ENCODE measurements at places on chromosomes 13 and 19. TPM values are rescaled to one million over a fixed set of nuclear protein-coding genes. Genes with fewer than 3 reads are reported as not detected.
A peak's percentile ranks its signal among the peaks of the same experiment; 100 is the strongest.

LRP3 gene
- total RNA-seq, result 25.6 TPM

LHB gene
- not detected for total RNA-seq

- no peaks in the 10 kb centered on the region for H3K4me1 ChIP-seq
- H3K27me3 ChIP-seq, result no peaks in the 10 kb centered on the region
- peak; percentile 40 for DNase-seq
- no peaks in the 10 kb centered on the region for H3K36me3 ChIP-seq
- H3K27ac ChIP-seq, result no peak overlapping the region
These were observed 4.5 kb downstream of the LILRB3 start for GRCh38 chr19:54218259-54218658.

DNA sequence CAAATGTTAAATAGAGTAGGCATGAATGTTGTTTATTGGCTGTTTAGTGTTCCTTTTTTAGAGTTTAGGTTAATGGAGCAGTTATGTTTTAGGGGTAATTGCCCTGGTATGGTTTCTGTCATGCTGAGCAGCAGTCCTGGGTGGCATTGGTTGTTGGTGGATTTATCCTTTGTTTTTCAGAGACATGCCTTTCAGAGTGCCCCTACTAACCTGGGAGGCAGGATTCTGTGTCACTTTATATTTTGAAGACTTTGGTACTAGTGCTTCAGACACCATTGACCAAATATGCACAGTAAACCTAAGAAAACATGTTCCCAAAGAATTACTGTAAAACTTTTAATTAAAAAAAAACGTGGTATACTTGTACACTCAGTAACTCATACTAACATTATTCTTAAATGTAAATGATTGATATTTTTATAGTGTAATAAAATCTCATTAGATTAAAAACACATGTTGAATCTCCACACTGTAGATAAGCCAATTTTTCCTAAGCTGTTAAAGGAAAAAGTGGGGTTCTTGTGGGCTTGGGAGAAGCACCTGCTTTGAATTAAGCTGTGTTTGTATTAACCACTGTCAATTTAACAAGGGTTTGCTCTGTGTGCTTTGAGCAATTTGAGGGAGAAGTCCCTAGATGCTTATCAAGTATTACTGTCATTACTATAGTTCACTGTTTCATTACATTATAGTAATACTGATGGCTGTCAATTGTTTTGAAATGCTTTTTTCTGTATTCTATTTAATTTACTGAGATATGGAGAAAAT, 133.2 kb downstream of the LMO7 start:
- peaks cover 3% of the 10 kb centered on the region for H3K4me1 ChIP-seq
- H3K27ac ChIP-seq, result no peak overlapping the region
- H3K36me3 ChIP-seq, result no peaks in the 10 kb centered on the region

DNA sequence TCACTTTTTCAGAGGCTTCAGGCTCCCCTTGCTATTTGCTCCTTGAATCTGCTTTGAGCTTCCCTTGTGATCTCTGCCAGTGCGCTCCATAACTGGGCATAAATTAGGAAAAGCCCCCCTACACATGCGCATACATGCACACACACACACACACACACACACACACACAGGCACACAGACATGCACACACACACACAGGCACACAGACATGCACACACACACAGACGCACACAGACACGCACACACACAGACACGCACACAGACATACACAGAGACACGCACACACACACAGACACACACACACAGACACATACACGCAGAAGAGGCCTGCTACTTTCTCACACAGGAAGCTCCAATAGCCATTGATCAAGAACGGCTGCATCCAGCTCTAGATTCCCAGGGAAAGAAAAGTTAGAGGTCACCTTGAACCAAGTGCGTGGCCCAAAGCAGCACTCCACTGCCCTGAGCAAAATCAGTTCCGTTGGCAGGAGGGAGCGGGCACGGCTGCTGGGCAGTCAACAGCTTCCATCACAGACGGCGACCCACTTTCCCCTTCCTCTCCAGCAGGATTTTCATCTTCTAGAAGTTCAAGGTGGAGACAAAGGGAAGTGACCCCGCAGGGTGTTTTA, 145.6 kb downstream of the DPF1 start:
- DNase-seq, result no peak
- H3K4me3 ChIP-seq, result no peak overlapping the region
- H3K27ac ChIP-seq, result no peak overlapping the region
- no peaks in the 10 kb centered on the region for H3K4me1 ChIP-seq
- peaks cover 22% of the 10 kb centered on the region for H3K36me3 ChIP-seq
- H3K27me3 ChIP-seq, result no peaks in the 10 kb centered on the region

- no peaks in the 10 kb centered on the region for H3K36me3 ChIP-seq
- H3K4me1 ChIP-seq, result peaks cover 35% of the 10 kb centered on the region
- H3K4me3 ChIP-seq, result no peak overlapping the region
- H3K27ac ChIP-seq, result no peak overlapping the region
- DNase-seq, result no peak
- no peaks in the 10 kb centered on the region for H3K27me3 ChIP-seq
These were observed 5.7 kb upstream of the KCNC3 start for GRCh38 chr19:50334741-50335421.

GRCh38 chr13:107296804-107297203, 728.9 kb upstream of the ARGLU1 start:
- H3K27ac ChIP-seq, result no peak overlapping the region
- H3K4me1 ChIP-seq, result no peaks in the 10 kb centered on the region
- DNase-seq, result no peak
- no peaks in the 10 kb centered on the region for H3K27me3 ChIP-seq

DNA sequence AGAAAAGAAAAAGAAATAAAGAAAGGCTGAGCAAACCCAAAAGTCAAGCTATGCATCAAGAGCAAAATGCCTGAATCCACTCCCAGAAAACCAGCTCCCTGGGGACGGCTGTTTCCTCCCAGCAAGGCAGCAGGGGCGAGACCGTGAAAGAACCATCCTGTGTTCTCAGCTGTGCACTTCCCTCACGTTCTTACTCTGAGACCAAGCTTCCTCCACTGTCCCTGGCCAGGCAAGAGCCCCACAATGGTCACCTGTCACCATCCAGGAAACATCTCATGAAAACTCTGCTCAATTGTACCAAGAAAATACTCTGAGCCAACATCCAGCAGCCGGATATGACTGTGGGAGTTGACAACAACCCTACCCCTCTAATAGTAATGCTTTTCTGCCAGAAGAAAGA, 22.9 kb downstream of the RAB20 start:
- H3K27me3 ChIP-seq, result no peaks in the 10 kb centered on the region
- H3K36me3 ChIP-seq, result no peaks in the 10 kb centered on the region
- DNase-seq, result no peak
- peak overlapping the region; percentile 76 for H3K27ac ChIP-seq

- no peak overlapping the region for H3K27ac ChIP-seq
- H3K4me1 ChIP-seq, result no peaks in the 10 kb centered on the region
- H3K27me3 ChIP-seq, result no peaks in the 10 kb centered on the region
- DNase-seq, result no peak
These were observed 1351.8 kb upstream of the PCDH20 start for GRCh38 chr13:62767473-62767872.

GRCh38 chr13:62931853-62932252, 1516.2 kb upstream of the PCDH20 start:
- H3K27me3 ChIP-seq, result no peaks in the 10 kb centered on the region
- H3K36me3 ChIP-seq, result no peaks in the 10 kb centered on the region
- no peak overlapping the region for H3K4me3 ChIP-seq
- H3K4me1 ChIP-seq, result no peaks in the 10 kb centered on the region
- H3K27ac ChIP-seq, result no peak overlapping the region

CERS4 gene
- total RNA-seq, result 11.1 TPM

DNA sequence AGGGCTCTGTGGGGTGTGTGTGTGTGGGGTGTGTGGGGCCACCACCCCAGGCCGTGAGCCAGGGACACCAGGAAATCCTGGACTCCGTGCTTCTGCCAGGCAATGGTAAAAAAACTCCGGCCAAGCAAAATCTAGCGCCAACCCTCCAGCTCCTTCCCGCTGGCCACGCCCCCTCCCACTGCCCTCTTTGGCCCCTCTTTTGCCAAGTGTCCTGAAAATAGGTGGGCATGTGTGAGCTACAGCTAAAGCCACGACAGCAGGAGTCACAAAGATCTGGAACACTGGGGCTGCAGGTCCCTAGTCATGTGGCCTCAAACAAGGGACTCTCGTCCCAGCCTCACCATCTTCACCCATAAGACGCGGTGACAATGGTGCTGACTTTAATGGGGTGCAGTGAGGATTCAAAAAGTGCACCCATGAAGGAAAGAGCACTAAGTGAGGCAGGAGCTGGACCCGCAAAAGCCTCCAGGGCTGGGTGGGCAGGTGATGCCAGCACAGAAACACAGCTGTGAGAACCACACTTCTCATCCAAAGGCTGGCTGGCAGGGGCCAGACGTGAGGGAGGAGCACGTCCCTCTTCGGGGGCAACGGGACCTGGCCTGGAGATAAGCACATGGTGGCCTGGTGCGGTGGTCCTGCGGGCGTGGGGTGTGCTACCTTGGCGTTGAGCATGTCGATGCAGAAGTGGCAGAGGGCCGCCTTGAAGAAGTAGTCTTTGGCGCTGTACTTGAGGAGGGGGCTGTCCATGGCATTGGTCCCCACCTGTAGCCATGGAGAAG, 7.5 kb upstream of the KPTN start:
- H3K4me3 ChIP-seq, result no peak overlapping the region
- no peaks in the 10 kb centered on the region for H3K4me1 ChIP-seq
- H3K27me3 ChIP-seq, result no peaks in the 10 kb centered on the region

DNA sequence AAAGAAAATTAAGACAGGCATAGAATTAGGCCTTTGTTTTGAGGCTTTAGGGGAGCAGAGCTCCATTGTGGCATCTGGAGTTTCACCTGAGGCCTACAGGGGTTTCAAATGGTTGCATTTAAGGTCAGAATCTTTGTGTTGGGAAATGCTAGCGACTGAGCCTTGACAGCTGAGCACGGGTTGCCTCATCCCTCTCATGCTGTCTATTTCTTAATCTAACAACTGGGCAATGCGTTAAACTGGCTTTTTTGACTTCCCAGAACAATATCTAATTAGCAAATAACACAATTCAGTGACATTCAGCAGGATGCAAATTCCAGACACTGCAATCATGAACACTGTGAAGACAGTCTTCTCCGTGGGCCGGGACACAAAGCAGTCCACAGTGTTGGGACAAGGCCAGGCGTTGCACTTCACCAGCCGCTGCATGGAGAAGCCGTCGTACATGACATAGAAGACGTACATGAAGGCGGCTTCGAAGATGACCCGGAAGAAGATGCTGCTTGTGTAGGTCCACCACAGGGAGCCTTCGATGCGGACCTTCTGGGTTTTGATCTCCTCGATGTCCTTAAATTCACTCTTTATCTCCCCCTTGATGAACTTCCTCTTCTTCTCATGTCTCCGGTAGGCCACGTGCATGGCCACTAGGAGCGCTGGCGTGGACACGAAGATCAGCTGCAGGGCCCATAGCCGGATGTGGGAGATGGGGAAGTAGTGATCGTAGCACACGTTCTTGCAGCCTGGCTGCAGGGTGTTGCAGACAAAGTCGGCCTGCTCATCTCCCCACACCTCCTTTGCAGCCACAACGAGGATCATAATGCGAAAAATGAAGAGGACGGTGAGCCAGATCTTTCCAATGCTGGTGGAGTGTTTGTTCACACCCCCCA, 3.8 kb downstream of the GJB2 start:
- no peak overlapping the region for H3K4me3 ChIP-seq
- H3K36me3 ChIP-seq, result no peaks in the 10 kb centered on the region
- no peak for DNase-seq
- no peak overlapping the region for H3K27ac ChIP-seq
- no peaks in the 10 kb centered on the region for H3K27me3 ChIP-seq
- peaks cover 11% of the 10 kb centered on the region for H3K4me1 ChIP-seq

DNA sequence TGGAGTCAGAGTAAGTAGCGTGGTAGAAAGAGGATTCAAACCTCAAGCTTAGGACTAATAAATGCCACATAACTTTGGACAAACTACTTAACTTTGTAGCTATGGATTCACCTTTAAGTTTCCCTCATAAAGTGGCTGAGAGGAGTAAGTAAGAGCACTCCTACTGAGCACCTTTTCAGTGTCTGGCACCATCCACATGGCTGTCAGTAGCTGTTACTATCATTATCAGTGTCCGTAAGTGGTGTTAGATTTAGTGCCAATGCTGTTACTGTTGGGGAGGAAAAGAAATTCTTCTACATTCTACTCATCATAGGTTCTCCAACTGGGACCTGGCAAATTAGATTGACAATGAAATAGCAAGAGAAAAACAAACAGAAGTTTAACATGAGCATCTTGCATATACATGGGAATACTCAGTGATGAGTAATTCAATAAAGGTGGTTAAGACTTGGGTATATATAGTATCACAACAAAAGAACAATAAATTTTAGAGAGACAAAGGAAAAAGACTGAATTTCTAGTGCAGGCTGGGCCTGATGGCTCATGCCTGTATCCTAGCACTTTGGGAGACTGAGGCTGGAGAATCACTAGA, 165.6 kb upstream of the NBEA start:
- H3K27ac ChIP-seq, result no peak overlapping the region
- no peak for DNase-seq
- H3K27me3 ChIP-seq, result no peaks in the 10 kb centered on the region
- H3K36me3 ChIP-seq, result no peaks in the 10 kb centered on the region
- H3K4me1 ChIP-seq, result no peaks in the 10 kb centered on the region

- no peaks in the 10 kb centered on the region for H3K4me1 ChIP-seq
- no peaks in the 10 kb centered on the region for H3K27me3 ChIP-seq
- peak; percentile 91 for DNase-seq
- H3K27ac ChIP-seq, result peak overlapping the region; percentile 55
- H3K36me3 ChIP-seq, result no peaks in the 10 kb centered on the region
These were observed 63.6 kb downstream of the ZNF429 start for GRCh38 chr19:21568816-21569493.

DNA sequence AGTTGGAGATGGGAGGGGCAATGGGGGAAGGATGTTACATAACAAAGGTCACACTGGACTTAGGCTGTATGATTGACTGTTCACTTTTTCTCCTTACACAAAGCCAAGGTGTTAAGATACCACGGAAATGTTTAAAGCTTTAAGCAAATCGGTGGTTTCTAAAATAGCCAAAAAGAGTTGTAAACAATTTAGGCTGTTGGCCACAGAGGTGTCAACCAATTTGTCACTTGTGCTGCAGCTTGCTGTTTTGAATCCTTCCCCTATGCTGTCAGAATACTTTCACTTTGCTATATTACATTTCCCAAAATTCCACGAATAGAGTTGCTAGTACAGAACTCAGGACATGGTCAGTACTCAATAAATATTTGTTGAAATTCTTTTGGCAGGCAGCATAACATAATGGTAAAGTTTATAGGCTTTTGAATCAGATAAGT, 149.3 kb downstream of the VWA8 start:
- no peak for DNase-seq
- H3K36me3 ChIP-seq, result no peaks in the 10 kb centered on the region
- no peaks in the 10 kb centered on the region for H3K4me1 ChIP-seq
- H3K27ac ChIP-seq, result no peak overlapping the region

ZNF585A gene
- total RNA-seq, result 5.4 TPM

- no peak for DNase-seq
- no peak overlapping the region for H3K27ac ChIP-seq
- H3K36me3 ChIP-seq, result no peaks in the 10 kb centered on the region
- H3K4me1 ChIP-seq, result no peaks in the 10 kb centered on the region
- no peaks in the 10 kb centered on the region for H3K27me3 ChIP-seq
These were observed 280.8 kb downstream of the DCT start for GRCh38 chr13:94198681-94199080.

GRCh38 chr13:22108283-22108942, 437.5 kb downstream of the FGF9 start:
- no peaks in the 10 kb centered on the region for H3K4me1 ChIP-seq
- no peak overlapping the region for H3K4me3 ChIP-seq
- H3K27ac ChIP-seq, result no peak overlapping the region
- no peaks in the 10 kb centered on the region for H3K36me3 ChIP-seq
- no peaks in the 10 kb centered on the region for H3K27me3 ChIP-seq

- DNase-seq, result no peak
- no peak overlapping the region for H3K27ac ChIP-seq
- no peaks in the 10 kb centered on the region for H3K4me1 ChIP-seq
- no peak overlapping the region for H3K4me3 ChIP-seq
- no peaks in the 10 kb centered on the region for H3K36me3 ChIP-seq
- no peaks in the 10 kb centered on the region for H3K27me3 ChIP-seq
These were observed 327.2 kb downstream of the GPC5 start for GRCh38 chr13:91725646-91726045.

Data from Peyer's patch (tissue), 4 donors.